Activated CD4-positive, alpha-beta T cell treated with anti-CD3 and anti-CD28 coated beads, Interleukin-2, amount 10 ng/mL, durations not matched to agents 7 days and 5 days (primary cell): ENCODE measurements at places on chromosomes 6 and 20.

DNA sequence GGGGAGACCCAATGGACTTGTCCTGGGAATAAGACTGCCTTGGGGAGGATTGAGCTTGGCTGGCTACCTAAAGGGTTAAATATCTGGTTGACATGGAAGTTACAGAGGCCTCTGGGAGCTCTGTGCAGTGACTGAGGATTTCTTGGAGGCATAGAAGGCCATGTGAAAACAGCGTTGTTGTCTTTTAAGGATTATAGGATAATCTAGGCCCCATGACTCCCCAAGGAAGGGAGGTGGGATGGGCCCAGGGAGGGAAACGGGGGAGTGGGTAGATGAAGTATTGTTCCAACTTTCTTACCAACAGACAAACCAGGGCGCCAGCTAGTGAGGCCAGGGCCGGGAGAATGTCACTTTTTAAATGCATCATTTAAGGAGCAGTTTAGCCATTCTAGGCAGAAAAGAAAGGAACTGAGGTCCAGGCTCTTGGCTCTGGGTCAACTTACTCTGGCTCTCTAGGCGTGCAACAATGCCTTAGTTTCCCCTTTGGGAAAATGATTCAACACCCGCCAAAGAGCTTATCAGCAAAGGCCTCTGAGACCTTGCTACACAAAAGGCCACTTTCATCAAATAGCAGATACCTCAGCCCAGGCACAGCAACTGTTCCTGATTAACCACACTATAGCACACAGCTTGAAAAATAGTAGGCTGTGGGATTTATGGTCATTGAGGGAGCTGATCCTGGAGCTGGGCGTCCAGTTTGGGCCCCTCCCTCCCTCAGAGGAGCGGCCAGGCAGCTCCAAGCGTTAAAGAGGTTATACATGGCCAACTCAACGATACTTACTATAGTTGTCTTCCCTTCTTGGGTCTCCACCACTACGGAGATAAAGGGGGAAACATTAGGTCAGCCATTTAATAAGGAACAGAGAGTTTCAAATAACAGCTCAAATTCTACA lies 7.0 kb downstream of the MRPS18A start:
- no peak for DNase-seq

- no peak for DNase-seq
Measured at GRCh38 chr6:36825994-36826393, 13.2 kb downstream of the CPNE5 start.

DNA sequence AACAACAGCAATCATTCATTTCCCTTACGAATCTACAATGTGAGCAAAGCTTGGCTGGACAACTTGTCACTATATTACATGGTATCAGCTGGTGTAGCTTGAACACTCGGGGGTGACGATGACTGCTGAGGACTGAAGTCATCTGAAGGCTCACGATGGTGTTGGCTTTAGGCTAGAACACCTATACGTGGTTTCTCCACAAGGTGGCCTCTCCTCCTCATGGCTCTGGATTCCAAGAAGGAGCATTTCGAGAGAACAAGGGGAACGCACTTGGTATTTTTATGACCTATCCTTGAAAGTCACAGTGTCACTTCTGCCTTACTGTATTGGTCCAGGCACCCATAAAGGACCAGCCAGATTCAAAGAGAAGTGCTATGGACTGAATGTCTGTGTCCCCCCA lies 37.5 kb upstream of the ADGRF1 start:
- no peak for DNase-seq

DNA sequence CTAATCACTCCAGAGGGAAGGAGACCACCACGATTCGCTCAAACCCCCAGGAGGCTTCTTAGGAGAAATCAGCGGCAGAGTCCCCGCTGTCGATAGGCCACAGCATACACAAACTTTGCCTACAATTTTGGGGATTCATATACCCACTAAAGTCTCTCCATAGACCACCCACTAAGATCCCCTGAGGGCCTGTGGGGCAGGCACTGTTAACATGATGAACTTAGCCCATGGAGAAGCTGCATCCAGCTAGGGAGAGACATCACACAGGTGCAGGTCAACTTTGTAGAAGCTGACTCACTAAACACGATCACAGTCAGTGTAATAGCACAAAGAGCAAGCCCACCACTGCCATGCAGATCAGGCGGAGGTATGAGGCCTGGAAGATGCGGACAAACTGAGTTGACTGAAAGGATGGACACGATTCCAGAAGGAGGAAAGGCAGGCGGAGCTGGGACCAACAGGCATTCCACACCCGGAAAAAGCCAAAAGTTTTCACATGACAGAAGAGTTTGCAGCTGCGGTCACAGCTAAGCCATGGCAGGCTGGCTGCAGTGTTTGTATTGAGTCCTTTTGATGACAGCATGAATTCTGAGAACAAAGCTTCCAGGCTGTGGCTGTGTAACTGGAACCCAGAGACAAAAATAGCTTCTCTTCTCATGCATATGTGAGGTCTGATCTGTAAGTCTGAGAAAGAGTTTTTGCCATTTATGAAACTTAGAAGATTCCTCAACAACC lies 75.7 kb upstream of the QKI start:
- no peak for DNase-seq

DNA sequence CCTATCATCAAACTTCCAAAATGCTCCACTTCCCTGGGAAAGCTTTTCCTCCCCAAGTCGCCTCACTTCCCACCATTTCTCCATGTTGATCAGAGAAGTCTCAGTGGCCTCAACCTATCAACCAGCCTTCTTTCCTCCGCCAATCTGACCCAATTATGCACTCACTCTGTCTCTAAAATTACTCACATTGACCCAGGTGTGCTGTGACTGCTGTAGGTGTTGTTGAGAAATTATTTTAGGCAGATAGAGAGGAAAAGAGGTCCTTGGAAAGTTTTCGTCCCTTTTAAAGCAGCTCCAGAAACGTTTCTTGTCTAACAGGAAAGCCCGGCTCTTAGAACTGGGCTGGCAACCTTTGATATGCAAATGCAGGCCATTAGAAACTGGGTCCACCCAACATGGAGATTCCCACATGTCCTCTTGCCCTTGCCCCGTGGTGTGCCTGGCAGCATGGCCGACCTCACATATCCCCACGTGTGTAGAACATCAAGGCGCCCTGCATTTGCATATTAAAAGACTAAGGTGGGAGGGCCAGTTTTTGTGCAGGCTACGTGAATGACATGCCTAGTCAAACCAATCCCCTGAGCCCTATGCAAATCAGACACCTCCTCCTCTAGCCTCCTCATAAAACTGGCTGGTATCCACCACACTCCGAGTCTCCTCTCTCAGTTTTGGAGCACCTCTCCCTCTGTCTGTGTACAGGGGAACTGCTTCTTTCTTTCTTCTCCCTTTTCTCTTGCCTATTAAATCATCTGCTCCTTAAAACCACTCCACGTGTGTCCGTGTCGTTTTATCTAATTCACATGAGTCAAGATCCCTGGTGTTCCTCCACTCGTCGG lies 12.9 kb downstream of the IPCEF1 start:
- no peak for DNase-seq

DNA sequence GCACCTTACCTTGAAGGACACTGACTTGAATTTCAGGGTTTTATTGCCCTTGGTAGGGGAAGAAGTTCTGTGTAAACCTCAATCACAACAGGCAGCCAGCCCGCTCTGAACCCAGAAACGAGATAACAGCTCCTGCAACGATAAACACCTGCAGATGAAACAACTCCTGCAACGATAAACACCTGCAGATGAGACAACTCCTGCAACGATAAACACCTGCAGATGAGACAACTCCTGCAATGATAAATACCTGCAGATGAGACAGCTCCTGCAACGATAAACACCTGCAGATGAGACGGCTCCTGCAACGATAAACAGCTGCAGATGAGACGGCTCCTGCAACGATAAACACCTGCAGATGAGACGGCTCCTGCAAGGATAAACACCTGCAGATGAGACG lies 54.0 kb upstream of the TBXT start:
- no peak for DNase-seq

GRCh38 chr6:1792989-1793388 lies 183.3 kb downstream of the FOXC1 start:
- DNase-seq: peak; percentile 14

DNA sequence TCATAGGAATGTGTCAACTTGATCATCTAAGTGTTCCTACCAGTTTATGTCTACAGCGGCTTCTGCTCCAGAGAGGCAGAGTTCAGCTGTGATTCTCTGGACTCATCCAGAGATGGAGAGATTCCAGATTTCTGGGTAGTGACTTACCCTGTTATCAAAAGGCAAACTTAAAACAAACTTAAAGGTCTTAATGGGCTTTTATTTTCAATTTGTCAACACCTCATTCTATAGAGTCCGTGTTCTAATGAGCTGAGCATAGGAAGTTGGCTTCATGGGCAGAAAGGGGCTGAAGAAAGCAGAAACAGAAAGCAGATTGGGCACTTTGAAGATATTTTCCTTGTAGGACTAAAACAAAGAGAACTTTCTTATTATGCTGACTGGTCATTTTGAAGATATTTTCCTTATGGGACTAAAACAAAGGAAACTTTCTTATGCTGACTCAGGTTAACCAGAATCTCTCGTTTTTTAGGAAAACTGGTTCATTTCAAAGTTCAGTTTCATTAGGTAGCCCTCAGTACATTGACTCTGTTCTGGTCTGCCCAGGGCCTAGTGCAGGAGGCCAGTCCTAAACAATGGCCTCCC lies 185.1 kb downstream of the CDH26 start:
- no peak for DNase-seq

GRCh38 chr6:80969439-80969838 lies 783.0 kb downstream of the TENT5A start:
- DNase-seq: no peak

DNA sequence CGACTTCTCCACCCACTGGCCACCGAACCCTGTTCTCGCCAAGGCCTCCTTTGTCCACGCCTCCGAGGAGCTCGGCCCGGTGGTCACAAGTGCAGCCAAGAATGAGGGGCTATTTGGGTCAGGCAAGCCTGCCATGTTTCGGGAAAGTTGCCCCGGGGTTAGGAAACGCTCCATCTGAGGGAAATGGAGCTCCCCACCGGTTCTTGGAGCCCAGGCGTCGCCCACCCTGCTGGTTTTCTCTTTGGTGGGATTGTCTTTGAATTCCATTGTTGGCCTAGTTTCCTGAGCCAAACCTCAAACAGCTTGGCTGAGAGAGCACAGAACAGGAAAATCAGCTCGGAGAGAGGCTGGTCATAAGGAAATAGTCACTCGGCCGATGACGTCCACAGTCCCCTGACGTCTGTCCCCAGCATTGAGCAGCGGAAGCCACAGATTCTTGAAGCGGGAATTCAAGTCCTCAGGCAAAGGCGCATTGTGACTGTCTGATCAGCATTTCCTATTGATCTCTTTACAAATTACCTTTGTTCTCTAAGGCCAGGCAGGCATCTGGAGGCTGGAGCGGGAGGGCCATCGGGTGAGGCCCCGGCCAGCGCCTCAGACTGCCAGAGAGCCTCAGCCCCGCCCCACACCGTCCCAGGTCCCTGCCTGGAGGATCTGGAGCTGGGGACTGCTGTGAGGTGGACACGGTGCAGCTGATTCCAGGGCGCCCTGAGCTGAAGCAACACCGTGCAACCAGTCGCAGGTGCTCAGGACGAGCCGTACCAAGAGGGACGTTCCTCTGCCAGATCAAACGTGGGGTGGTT lies 138.6 kb downstream of the DLL1 start:
- DNase-seq: no peak

DNA sequence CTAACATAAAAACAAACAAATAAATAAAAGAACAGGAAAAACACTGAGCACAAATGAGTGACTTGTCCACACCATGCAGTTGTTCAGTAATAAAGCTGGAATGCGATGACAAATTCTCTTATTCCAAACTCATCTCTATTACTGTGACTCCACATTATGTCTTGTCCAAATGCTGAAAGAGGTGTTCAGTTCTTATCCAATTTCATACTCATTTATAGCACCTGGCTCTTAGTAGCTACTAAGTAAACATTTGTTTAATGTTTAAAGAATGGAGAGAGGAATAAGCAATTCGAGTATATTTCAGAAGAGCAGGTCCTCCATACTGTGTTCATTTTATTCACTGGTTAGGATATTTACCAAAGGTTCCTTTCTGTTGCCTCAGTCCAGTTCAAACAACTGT lies 439.0 kb upstream of the JAG1 start:
- no peak for DNase-seq

- DNase-seq: peak; percentile 67
Measured at GRCh38 chr20:63942250-63942951, 13.8 kb downstream of the UCKL1 start.

DNA sequence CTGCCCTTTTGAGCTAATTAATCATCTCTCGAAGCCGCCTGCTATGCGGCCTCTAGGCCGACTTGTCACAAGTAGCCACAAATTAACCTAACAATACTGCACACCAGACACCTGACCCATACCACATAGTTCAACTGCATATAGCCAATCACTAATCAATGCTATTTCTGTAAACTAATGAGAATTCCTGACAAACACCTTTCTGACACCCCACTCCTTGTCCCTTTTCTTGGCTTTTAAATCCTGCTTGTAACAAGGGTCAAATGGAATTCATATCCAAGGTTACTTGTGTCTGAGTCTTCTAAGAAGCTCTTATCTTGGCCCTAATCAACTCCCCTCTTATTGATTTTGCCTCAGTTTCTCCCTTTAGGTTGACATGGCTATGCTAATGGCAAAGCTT lies 366.1 kb downstream of the NRN1 start:
- DNase-seq: no peak

- peak; percentile 37 for DNase-seq
Measured at GRCh38 chr6:159982731-159983506, 14.0 kb downstream of the IGF2R start.

DNA sequence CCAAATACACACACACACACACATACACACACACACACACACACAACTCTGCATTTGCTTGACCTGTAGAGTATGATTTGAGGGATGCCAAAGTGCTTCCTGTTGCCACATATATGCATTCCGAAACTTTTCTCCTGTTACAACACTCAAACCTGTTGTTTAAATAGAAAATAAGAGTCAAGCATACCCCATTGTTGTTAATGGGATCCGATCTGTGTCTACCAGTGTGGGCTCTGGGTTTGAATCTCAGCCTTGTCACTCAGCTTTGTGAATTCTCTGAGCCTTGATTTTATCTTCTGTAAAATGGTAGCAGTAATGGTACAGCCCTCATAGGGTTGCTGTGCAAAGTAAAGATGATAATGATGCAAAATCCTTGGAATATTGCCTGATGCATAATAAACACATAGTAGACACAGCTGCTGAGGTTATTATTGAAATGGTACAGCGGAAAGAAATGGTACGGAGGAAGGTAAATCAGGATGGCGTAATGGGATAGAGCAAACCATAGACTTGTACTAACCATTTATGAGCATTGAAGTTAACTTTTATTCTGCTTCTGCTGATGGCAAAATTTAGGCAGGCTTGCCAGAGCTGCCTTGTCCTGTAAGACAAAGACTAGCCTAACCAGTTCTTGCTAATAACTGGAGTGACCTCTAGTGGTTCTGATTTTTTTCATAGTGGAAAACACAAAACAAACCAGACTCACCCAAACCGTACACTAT lies 113.5 kb upstream of the PHACTR1 start:
- DNase-seq: no peak
